Body of pancreas (tissue), 4 donors: ENCODE measurements at places on chromosomes 2 and 18. TPM values are rescaled to one million over a fixed set of nuclear protein-coding genes. Genes with fewer than 3 reads are reported as not detected.

COL3A1 gene
- 77.5 TPM for total RNA-seq

DNA sequence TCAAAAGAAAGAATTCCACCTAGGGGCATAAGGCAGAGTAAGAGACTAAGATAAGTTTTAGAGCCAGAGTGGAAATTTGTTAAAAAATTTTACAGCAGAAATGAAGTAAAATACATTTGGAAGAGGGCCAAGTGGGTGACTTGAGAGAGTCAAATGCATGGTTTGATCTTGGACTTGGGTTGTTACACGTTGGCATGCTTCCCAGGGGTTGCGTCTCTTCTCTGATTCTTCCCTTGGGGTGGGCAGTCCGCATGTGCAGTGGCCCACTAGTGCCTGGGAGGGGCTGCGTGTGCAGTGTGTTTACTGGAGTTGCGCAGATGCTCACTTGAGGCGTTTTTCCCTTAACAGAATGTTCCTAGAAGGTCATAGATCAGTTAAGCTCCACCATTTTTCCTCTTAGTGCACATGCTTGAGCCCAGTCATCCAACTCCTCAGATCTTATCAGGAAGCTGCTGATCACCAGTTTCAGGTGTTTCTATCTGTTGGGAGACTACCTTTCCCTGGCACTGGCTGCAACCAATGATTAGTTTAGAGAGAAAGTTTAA is 13.1 kb downstream of the SEH1L start:
- no peak for DNase-seq

DNA sequence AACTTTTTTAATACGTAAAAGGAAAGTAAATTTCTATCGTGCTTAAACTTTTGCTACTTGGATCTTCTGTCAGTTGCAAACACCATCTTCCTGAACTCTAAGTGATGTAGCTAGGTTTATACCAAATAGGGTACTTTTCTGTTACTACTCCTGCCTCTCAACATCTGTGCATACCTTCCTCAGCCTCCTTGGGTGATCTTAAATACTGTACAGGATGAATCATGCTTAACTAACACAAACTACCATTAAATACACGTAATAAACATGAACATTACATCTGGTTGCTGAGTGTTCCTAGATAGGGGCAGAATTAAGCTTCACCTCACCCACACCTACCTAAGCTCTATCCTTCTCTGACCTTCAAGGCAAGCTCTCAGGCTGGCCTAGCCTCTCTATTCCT is 398.0 kb downstream of the TXNL1 start:
- DNase-seq = no peak

DNA sequence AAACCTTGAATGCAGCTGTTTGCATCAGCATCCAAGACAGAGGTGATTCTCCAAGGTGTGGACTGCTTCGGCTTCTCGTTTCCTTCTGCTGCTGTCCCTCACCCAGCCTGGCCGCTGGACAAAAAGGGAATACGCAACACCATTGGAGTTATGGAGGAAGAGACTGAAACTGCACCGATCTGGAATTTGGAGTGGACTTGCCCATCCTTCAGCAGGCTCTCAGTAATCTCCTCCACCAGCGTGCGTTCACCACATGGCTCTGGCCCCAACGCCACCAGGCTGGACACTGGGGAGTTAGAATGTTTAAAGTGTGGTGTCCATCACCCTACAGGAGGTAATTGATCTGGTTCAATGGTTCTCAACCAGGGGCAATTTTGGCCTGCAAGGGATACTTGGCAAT is 41.4 kb upstream of the ID2 start:
- no peak for DNase-seq

DNA sequence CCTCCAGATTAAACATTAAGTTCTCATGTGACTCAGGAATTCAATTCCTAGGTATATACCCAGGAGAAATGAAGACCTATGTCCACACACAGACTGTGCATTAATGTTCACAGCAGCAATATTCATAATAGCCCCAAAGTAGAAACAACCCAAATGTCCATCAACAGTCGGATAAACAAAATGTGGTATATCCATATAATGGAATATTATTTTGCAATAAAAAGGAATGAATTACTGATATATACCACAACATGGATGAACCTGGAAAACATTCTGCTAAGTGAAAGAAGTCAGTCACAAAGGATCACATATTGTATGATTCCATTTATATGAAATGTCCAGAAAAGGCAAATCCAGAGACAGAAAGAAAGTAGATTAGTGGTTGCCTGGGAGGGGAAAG is 20.5 kb downstream of the PELI1 start:
- DNase-seq = no peak

EFR3B gene
- total RNA-seq = 0.52 TPM

DNA sequence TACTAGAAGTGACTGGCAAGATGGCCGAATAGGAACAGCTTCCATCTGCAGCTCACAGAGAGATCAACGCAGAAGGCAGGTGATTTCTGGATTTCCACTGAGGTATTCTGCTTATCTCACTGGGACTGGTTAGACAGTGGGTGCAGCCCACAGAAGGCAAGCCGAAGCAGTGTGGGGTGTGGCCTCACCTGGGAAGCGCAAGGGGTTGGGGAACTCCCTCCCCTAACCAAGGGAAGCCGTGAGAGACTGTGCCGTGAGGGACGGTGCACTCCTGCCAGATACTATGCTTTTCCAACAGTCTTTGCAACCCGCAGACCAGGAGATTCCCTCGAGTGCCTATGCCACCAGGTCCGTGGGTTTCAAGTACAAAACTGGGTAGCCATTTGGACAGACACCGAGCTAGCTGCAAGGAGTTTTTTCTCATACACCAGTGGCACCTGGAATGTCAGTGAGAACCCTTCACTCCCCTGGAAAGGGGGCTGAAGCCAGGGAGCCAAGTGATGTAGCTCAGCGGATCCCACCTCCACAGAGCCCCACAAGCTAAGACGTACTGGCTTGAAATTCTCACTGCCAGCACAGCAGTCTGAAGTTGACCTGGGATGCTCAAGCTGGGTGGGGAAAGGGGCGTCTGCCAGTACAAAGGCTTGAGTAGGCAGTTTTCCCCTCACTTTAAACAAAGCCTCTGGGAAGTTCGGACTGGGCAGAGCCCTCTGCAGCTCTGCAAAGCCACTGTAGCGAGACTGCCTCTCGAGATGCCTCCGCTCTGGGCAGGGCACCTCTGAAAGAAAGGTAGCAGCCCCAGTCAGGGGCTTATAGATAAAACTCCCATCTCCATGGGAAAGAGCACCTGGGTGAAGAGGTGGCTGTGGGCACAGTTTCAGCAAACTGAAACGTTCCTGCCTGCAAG is 40.1 kb downstream of the PLEK start:
- DNase-seq = no peak

GRCh38 chr2:230781130-230781797 is 68.6 kb downstream of the CAB39 start:
- DNase-seq = peak; percentile 33

- no peak for DNase-seq
These were observed 6.8 kb upstream of the CETN1 start for GRCh38 chr18:573385-573784.

GRCh38 chr2:169077674-169078240 is 8.4 kb downstream of the DHRS9 start:
- DNase-seq = no peak

FAM124B gene
- not detected for total RNA-seq

LRRTM4 gene
- not detected for total RNA-seq

GRCh38 chr2:60505240-60505879 is 48.1 kb downstream of the BCL11A start:
- no peak for DNase-seq

SP140 gene
- 0.52 TPM for total RNA-seq

DNA sequence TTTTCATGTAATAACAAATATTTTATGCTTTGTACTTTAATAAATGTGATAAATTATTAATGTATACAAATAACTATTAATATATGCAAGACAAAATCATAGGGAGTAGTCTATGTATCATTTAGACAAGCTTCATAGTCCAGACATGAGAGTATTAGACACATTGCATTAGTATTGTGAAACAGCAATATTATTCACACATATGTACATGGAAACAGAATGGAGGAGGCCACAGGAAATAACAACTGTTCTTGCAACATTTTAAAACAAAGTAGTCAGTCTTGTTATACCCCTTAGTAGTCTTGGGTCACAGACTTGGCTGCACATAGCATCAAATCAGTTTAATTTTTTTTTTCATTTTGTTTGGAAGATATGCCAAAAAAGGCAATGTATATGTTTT is 15.8 kb downstream of the DSC1 start:
- DNase-seq = no peak
